ENCODE measurements at places on chromosomes 2 and 18. TPM values are rescaled to one million over a fixed set of nuclear protein-coding genes. Genes with fewer than 3 reads are reported as not detected.

DNA sequence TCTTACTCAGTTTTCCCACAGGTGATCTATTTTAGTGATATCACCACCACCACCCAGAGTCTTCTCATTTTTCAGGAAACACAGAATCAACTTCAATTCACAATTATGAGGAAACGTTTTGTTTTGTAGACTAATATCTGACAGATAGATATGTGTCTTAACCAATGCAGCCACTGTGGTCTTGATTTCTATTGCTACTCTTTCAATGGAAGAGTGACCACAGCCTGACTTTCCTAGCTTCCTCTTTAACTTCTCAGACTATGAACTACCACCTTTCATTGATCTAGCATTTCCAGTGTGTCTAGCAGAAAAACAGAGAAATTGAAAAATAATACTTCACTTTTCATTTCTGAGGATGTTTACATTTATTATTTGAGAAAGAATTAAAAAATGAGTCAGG lies 20.5 kb downstream of the ADAM17 start:
- DNase-seq: no peak

GRCh38 chr2:108564510-108564909 lies 30.2 kb downstream of the LIMS1 start:
- no peak for DNase-seq

GRCh38 chr2:178796079-178796677 lies 11.0 kb downstream of the TTN start:
- no peak for DNase-seq

DNA sequence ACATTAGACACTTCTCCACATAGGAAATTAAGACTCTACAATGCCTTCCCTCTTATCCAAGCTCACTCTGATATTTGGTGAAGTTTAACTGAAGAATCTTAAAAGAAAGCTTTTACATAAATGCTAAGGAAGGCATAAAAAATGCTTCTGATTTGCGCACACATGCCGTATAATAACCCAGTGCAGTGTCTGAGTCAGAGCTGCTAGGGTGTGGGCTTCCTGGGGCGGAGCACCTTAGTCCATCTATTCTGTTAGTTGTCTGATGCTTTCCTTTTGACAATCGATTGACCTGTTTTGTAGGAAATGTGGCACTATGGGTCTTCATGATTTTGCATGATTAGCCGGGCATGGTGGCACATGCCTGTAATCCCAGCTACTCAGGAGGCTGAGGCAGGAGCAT lies 231.5 kb downstream of the AFF3 start:
- no peak for DNase-seq

Gene ACMSD
- not detected for total RNA-seq

Gene NEB
- total RNA-seq: 5.7 TPM

Gene CNTNAP5
- total RNA-seq: 0.31 TPM

Gene KLHL41
- total RNA-seq: 1.7 TPM

Gene RASGRP3
- total RNA-seq: 8.2 TPM

Gene GMCL1
- total RNA-seq: 27.6 TPM

Gene RAD51AP2
- total RNA-seq: 22.7 TPM

Gene CABYR
- 169 TPM for total RNA-seq

GRCh38 chr2:165253178-165253577 lies 14.0 kb downstream of the SCN2A start:
- DNase-seq: no peak
